ENCODE measurements at places on chromosomes 11 and 22.
A peak's percentile ranks its signal among the peaks of the same experiment; 100 is the strongest.

DNA sequence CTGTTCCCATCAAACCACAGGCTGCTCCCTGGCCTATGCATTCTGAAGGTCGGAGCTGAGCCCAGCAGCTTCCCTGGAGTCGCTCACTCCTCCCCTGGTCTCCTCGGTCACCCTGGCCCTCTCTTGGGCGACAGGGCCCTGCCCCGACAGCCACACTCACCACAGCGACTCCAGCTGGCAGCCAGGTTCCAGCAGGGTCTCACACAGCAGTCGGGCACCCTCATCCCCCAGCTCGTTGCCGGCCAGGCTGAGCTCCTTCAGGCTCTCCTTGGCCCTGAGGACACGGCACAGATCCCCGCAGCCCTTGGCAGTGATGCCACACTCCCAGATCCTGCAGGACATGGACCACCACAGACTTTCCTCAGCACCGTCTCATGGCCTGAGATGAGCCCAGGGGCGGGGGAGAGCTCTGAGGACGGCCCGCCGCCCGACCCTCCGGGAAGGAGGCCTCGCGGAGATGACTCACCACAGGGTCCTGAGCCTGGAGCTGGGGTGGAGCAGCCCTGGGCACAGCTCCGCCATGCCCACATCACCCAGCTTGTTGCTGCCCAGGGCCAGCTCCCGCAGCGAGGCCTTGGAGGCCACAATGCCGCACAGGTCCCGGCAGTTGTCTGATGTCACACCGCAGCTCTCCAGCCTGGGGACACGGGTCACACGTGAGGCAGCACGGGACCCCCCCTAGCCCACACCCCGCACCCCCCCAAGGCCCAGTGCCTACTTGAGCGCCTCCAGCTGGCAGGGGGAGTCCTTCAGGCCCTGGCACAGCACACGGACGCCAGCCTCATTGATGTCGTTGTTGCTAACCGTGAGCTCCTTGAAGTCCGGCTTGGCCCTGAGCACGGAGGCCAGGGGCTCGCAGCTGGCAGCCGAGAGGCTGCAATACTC, 8.5 kb downstream of the RNH1 start:
- peaks cover 32% of the 10 kb centered on the region for H3K36me3 ChIP-seq
- no peak for DNase-seq
- peaks cover 17% of the 10 kb centered on the region for H3K4me1 ChIP-seq

DNA sequence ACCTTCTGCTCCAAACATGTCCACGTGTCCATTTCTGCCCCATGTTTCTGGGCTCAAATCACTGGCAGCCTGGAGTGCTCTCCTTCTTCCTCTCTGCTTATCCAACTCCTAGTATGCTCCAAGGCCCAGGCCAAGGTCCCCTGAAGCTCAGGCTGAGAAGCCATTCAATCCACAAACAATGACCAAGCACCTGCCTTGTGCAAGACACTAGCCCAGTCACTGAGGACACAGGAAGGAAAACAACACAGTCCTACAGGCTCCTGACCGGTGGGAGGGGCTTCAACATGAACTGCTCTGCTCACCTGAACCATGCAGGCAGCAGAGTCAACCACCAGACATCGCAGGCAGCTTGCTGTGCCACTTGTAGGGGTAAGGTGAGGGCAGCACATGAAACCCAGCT, 93.6 kb downstream of the RPL27A start:
- H3K4me1 ChIP-seq: peaks cover 5% of the 10 kb centered on the region
- no peak overlapping the region for H3K4me3 ChIP-seq
- no peak for DNase-seq
- H3K27me3 ChIP-seq: peaks cover 14% of the 10 kb centered on the region
- H3K36me3 ChIP-seq: no peaks in the 10 kb centered on the region
- no peak overlapping the region for H3K27ac ChIP-seq

DNA sequence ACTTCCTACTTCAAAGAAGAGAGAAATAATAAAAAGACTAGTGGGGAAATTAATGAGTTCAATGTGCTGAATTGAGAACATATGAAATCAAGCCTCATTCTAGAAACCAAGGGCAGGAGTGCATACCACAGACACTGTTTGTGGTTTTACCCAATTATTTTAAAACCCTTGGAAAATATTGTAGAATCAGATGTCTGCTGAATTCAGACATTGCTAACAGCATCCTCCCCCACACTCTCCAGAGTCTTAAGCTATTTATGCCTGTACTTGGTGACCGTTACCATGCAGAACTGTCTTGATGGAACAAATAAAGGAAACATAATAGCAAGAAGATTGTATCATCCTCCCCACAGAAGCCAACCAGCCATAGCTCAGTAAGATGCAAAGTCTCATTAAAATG, 850.1 kb downstream of the NTM start:
- H3K4me3 ChIP-seq: no peak overlapping the region
- no peaks in the 10 kb centered on the region for H3K27me3 ChIP-seq
- no peak overlapping the region for H3K27ac ChIP-seq
- no peak for DNase-seq

DNA sequence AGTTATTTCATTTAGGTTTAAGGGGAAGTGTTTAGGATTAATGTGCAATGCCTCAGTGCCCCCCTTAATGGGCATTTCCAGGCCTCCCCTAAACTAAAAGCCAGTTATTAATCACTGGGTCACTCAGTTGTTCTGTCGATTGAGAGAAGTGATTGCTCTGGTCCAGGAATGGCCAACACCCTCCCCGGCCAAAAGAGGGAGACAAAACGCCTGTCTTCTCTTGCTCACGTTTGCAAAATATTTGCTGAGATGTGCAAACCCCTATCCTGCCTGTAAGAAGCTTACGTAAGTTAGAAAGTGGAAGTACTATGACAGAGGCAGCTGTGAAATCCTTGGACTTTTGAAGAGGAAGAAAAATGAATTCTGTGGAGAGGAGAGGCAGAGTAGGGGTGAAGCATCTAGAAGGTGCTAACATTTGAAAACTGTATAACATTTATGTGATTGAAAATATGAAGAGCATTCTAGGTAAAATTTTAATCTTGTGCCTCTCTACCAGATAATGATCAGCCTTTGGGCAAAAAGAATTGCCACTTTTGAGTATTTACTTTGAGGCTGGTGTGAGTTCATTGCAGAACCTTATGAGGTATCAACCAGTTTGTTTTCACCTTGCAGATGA, 37.7 kb downstream of the NTM start:
- H3K27me3 ChIP-seq: no peaks in the 10 kb centered on the region
- H3K27ac ChIP-seq: no peak overlapping the region
- H3K36me3 ChIP-seq: no peaks in the 10 kb centered on the region

DNA sequence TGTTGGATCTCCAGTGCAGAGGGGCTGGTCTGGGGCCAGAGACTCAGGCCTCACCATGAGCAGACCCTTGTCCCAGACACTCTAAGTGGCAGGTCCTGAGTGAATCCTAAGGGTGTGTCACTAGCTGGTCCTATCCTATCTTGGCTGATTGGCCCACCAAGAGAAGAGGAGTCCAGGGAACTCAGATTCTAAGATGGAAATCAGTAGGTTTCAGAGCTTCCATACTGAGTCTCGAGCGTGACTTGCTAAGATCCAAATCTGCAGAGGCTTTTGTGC, 10.9 kb downstream of the POU2AF1 start:
- peak overlapping the region; percentile 97 for H3K27ac ChIP-seq
- DNase-seq: no peak
- H3K27me3 ChIP-seq: no peaks in the 10 kb centered on the region

- H3K27me3 ChIP-seq: peaks cover 3% of the 10 kb centered on the region
- no peak for DNase-seq
- no peak overlapping the region for H3K27ac ChIP-seq
- H3K4me1 ChIP-seq: no peaks in the 10 kb centered on the region
- H3K4me3 ChIP-seq: no peak overlapping the region
Measured at GRCh38 chr11:129620237-129621104, 195.2 kb upstream of the TMEM45B start.

DNA sequence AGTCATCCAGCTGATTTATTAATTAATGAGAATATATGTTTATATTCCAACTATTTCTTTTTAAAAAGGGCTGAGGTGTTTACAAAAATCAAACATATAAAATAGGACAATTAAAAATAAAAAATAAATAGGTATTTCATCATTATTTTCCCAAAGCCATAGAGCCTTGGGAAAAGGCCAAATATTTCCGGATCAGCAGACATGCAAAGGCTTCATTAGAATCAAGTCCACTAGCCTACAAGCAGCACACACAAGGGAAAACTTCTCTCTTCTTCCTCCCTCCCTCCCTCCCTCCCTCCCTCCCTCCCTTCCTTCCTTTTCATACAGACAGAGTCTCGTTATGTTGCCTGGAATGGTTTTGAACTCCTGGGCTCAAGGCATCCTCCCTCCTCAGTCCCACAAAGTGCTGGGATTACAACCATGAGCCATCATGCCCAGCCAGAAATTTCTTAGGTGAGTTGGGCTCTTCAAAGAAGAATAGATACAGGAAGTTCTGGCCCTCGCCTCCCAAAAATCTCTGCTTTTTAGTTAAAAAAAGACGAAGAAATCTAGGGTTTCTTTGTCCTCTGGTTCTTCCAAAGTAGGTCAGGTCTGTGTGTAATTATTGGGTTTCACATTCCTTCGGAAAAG, 121.2 kb downstream of the SIK3 start:
- peaks cover 7% of the 10 kb centered on the region for H3K36me3 ChIP-seq
- no peak overlapping the region for H3K27ac ChIP-seq
- no peak for DNase-seq

DNA sequence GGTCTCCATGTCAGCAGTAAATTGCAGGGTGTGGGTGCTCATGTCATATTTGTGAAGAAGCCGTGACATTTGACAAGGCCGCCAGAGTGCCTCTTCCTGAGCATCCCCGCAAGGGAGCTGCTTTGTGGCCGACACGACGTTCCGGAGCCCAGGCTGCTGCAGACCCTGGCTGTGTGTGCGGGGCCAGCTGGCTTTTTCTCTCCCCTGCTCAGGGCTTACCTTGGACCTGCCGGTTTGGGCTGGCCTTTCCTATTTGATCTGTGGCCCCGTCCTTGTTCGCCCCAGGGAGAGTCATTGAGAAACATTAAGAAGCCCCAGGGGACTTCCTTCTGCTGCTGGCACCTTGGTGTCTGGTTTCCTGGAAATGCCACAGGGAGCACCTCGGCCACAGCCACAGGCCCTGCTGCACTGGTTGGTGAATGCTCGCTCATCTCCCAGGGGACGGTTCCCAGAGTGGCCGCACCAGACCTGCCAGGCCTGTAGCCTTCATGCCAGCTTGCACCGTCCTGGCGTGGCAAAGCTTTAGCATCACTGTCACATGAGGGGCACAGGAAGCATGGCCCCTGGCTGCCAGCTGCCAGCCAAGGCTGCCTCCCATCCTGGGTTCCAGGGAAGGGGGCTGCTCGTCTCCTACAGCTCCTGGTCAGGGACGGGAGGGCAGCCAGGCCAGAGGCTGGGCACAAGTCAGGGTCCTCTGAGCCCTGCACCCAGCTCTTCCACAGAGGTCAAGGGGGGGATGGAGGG, 5.4 kb downstream of the GRK2 start:
- peaks cover 29% of the 10 kb centered on the region for H3K36me3 ChIP-seq
- peaks cover 64% of the 10 kb centered on the region for H3K4me1 ChIP-seq
- H3K27ac ChIP-seq: peak overlapping the region; percentile 94
- DNase-seq: no peak
- peak overlapping the region; percentile 94 for H3K4me3 ChIP-seq

DNA sequence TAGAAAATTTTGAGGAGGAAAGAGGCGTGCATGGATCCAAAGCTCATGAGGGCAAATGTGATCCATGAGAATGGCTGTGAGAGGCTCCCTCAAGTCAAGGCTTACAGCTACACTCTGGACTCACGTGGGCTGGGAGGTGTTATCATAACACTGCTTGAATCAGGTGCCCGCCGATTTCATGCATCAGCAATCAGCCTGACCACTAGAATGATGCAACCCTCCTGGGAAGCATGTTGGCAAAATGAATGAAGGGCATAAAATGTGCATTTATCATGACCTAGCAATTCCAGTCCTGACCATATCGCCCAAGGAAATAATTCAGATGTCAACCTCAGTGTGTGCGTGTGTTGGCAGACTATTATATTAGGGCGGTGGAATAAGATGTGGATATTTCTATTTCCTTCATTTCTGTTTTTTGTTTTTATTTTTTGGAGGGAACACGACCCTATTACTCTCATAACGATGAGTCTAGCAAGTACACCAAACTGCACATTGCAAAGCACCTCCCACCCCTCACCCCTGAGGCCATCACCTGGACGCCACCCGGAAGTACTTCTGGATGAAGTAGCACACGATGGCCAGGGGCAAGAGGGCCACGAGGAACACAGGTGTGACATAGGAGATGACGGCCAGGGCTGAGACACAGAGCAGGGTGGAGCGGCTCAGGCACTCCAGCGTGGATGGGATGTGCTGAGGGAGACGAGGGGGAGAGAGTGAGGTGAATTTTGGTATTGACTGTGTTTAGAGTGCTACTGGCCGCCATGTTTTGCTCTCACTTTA, 15.7 kb upstream of the KCNJ11 start:
- no peaks in the 10 kb centered on the region for H3K36me3 ChIP-seq
- no peak overlapping the region for H3K4me3 ChIP-seq
- DNase-seq: no peak
- peaks cover 13% of the 10 kb centered on the region for H3K4me1 ChIP-seq

GRCh38 chr11:47111318-47111804, 65.3 kb downstream of the ARFGAP2 start:
- H3K27me3 ChIP-seq: no peaks in the 10 kb centered on the region
- H3K4me1 ChIP-seq: peaks cover 8% of the 10 kb centered on the region
- peaks cover 6% of the 10 kb centered on the region for H3K36me3 ChIP-seq
- DNase-seq: no peak
- H3K27ac ChIP-seq: no peak overlapping the region

GRCh38 chr11:121754598-121754997, 301.8 kb upstream of the SORL1-AS1 start:
- H3K27me3 ChIP-seq: no peaks in the 10 kb centered on the region
- no peaks in the 10 kb centered on the region for H3K36me3 ChIP-seq
- no peak overlapping the region for H3K4me3 ChIP-seq
- no peaks in the 10 kb centered on the region for H3K4me1 ChIP-seq

DNA sequence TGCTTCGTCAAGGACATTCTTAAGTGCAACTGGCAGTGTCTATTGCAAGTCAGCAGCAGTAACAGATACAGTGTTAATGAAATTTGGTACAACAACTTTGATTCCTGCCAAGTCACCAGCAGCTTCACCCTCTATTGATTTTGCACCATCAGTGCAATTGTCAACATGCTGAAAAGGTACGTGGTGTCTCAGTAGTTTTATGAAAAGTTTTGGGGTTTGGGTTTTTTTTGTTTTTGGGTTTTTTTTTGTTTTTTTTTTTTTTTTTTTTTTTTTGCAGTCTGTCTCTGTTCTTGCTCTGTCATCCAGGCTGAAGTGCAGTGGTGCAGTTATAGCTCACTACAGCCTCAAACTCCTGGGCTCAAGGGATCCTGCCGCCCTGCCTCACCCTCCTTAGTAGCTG, 19.1 kb upstream of the GRIK4 start:
- no peaks in the 10 kb centered on the region for H3K4me1 ChIP-seq
- H3K4me3 ChIP-seq: no peak overlapping the region
- H3K36me3 ChIP-seq: no peaks in the 10 kb centered on the region
- no peak overlapping the region for H3K27ac ChIP-seq
- no peak for DNase-seq

GRCh38 chr11:2203440-2204259, 32.0 kb upstream of the TH start:
- peaks cover 2% of the 10 kb centered on the region for H3K4me1 ChIP-seq
- no peak overlapping the region for H3K4me3 ChIP-seq
- H3K27ac ChIP-seq: no peak overlapping the region
- H3K36me3 ChIP-seq: no peaks in the 10 kb centered on the region

- peaks cover 35% of the 10 kb centered on the region for H3K4me1 ChIP-seq
- H3K4me3 ChIP-seq: no peak overlapping the region
- H3K27me3 ChIP-seq: peaks cover 7% of the 10 kb centered on the region
- H3K36me3 ChIP-seq: no peaks in the 10 kb centered on the region
- DNase-seq: no peak
Measured at GRCh38 chr11:72616655-72617054, 57.6 kb downstream of the PDE2A start.

GRCh38 chr22:23274891-23275694, 94.8 kb downstream of the BCR start:
- H3K27ac ChIP-seq: peak overlapping the region; percentile 77
- H3K4me3 ChIP-seq: no peak overlapping the region
- peaks cover 17% of the 10 kb centered on the region for H3K4me1 ChIP-seq

All from memory B cell (primary cell).